ENCODE measurements at places on chromosomes 16 and 17.
A peak's percentile ranks its signal among the peaks of the same experiment; 100 is the strongest.

GRCh38 chr16:10897134-10897533 is 20.1 kb downstream of the CIITA start:
- DNase-seq: no peak

GRCh38 chr16:12573730-12574383 is 229.8 kb downstream of the CPPED1 start:
- peak; percentile 44 for DNase-seq

DNA sequence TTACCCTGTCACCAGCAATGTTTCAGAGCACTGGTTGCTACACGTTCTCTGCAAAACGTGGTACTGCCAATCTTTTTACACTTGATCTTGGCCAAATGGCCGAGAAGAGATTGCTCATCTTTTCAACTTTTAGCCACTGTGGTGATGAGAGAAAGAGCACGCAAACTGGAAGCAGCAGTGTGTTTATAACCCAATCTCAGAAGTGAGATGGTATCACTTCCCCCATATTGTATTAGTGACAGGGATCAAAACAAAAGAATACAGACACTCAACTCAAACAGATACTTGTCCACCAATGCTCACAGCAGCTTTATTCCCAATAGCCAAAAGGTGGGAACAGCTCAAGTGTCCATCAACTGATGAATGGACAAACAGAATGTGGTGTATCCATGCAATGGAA is 72.1 kb upstream of the FA2H start:
- DNase-seq: no peak

- no peak for DNase-seq
Measured at GRCh38 chr16:49980166-49980565, 44.9 kb upstream of the CNEP1R1 start.

DNA sequence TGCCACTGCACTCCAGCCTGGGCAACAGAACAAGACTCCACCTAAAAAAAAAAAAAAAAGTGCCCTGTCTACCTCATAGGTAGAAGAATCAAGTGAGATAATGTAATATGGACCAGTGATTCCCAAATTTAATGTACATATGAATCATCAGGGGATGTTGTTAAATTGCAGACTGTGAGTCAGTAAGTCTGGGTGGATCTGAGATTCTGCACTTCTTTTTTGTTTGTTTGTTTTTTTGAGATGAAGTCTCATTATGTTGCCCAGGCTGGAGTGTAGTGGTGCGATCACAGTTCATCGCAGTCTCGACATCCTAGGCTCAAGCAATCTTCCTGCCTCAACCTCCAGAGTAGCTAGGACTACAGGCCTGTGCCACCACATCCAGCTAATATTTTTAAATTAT is 31.6 kb downstream of the HOXB1 start:
- no peak for DNase-seq

- DNase-seq: no peak
Measured at GRCh38 chr17:14374268-14374667, 73.4 kb downstream of the HS3ST3B1 start.

DNA sequence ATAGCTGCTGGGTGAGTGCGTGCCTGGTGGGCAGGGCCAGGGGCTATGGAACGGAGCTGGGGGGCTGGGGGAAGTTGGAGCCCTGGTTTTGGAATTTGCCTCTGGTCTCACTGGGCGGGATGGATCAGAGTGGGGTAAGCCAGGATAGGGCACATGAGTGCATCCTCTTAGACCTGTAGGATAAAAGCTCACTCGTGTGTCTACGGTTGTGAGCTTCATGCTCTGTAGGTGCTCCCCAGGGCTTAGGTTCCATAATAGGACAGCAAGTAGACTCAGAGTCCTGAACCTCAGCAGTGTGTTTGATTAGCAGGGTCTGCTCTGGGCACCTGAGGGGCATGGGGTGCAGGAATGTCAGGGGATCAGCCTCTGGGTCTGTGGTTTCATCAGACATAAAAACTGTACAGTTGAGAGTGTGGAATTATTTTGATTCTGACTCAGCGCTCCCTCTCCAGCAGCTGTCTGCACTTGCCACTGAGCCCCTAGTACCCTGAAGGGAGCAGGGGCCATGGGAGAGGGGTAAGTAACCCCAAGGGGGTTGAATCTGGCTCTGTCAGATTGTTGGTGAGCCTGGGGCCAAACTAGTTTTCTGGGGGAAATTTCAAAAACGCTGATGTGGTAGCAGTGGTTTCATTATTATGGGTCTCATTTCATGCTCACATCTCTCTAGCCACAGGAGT is 84.2 kb upstream of the LGALS9 start:
- no peak for DNase-seq

GRCh38 chr16:50371036-50371716 is 2.4 kb upstream of the BRD7 start:
- DNase-seq: no peak

DNA sequence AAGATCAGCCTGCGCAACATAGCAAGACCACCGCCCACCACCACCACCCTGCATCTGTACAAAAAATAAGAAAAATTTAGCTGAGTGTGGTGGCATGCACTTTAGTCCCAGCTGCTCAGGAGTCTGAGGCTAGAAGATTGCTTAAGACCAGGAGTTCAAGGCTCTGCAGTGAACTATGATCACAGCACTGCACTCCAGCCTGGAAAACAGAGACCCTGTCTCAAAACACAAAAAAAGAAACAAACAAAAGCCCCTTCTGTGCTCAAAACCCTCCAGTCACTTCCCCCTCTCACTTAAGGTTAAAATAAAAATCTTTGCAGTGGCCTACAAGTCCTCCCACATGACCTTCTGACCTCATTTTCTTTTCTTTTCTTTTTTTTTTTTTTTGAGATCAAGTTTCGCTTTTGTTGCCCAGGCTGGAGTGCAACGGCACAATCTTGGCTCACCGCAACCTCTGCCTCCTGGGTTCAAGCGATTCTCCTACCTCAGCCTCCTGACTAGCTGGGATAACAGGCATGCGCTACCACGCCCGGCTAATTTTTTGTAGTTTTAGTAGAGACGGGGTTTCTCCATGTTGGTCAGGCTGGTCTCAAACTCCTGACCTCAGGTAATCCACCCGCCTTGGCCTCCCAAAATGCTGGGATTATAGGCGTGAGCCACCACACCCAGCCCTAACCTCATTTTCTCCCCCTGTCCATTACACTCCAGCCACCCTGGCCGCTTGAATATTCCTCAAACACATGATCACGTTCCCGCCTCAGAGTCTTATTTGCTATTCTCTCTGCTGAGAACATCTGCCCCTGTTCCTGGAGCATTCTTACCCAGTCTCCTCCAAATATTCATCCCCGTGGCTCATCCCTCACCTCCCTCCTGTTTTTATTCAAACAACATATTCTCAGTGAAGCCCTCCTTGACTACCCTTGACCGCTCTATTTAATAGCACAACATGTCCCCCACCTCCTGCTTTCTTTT is 126.6 kb upstream of the MED13 start:
- no peak for DNase-seq

DNA sequence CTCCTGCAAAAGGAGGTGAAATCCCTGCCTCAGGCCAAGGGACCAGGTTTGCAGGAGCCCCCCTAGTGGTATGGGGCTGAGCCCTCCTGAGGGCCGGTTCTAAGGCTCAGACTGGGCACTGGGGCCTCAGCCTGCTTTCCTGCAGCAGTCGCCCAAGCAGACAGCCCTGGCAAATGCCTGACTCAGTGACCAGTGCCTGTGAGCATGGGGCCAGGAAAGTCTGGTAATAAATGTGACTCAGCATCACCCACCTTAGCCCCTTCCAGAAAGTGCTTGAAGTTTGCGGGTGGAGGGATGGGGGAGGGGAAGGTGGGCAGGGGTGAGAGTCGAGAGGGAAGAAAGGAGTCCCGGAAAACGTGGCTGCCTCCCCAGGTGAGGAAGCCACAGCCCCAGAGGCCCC is 2.1 kb downstream of the MC1R start:
- DNase-seq: no peak

GRCh38 chr16:19555938-19556771 is 652 bp downstream of the VPS35L start:
- peak; percentile 18 for DNase-seq

DNA sequence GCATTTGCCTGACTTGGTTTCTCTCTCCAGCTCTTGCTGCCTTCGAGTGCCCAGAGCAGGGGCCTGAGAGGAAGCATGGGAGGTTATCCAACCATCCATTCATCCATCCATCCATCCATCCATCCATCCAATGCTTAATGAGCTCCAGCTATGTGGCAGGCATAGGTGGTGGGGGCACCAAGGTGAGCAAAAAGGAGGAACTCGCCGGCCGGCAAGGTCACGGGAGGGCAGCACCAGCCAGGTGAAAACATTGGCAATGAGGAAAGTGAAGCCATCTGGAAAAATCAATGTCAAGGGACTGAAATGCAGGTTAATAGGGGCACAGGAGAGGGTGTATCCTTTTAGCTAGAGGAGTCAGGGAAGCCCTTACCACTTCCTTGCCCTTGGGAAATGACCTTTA is 18.2 kb upstream of the DOK4 start:
- no peak for DNase-seq

DNA sequence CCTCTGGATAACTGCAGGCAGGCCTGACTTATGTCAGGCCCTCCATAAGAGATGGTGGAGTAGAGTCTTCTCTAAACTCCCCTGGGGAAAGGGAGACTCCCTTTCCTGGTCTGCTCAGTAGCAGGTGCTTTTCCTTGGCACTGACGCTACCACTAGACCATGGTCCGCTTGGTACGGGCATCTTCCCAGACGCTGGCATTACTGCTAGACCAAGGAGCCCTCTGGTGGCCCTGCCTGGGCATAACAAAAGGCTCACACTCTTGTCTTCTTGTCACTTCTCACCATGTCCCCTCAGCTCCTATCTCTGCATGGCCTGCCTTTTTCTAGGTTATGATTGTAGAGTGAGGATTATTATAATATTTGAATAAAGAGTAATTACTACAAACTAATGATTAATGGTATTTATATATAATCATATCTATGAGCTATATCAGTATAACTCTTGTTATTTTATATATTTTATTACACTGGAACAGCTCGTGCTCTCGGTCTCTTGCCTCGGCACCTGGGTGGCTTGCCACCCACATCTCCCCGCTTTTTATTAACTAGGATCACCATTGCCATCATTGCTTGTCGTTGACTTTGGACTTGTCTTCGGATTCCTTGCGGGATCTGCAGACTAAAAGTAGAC is 59.8 kb upstream of the ARL4D start:
- peak; percentile 41 for DNase-seq

GRCh38 chr16:4239020-4239419 is 2.9 kb downstream of the SRL start:
- no peak for DNase-seq

DNA sequence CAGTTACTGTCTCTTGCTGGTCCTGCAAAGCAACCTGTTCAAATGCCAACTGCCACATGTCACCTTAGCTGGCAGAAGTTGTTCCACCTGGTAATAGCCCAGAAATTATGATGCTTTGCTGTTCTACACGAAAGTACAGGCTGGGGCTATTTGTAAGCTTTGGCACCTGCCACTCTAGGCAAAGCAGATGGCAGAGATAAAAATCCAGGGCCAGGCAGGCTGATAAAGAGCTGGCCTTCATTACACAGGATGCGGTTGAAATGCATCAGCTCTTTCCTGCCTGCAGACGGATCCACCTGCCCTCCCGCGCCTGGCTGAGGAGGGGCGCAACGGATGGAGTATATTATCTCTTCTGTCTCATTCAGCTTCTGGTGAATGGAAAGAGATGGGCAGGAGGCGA is 29.3 kb upstream of the KDM8 start:
- DNase-seq: no peak

- no peak for DNase-seq
Measured at GRCh38 chr16:60127196-60127595, 1393.1 kb upstream of the GOT2 start.

- no peak for DNase-seq
Measured at GRCh38 chr16:88303890-88304819, 78.6 kb upstream of the ZNF469 start.

DNA sequence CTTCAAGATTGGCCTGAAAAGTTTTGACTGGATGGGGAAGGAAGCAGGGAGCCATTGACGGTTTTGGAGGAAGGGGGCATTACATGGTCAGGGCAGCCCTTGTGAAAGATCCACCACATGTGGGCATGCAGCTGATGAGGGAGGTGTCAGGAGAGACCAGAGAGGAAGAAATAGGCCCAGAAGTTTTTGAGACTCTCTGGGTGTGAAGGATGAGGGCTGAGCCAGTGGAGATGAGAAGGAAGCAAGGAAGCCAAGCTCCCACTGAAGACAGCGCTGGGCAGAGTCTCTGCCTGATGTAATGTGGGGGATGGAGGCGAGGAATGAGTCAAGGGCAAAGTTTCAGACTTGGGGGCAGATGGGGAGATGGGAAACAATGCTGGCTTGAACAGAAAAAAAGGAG is 530 bp downstream of the CCL17 start:
- no peak for DNase-seq

- DNase-seq: no peak
Measured at GRCh38 chr17:40024901-40025300, 9.7 kb downstream of the CSF3 start.

DNA sequence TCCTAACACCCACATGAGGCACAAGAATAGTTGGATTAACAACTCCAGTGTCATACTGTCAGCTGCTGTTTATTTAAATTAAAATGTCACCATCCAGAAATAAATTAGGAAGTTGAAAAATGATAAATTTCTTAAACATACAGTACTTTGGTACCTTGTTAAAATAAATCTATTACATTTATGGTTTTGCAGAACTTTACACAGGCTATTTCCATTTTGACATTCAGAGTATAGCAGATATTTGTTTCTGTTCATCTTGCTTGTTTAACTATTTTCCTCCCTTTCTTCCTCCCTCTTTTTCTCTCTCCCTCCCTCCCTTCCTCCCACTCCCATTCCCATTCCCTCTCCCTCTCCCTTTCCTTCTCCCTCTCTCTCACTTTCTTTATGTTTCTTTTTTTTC is 310.1 kb downstream of the CDH8 start:
- DNase-seq: no peak

GRCh38 chr16:15811481-15812400 is 45.1 kb downstream of the MYH11 start:
- DNase-seq: no peak
